ENCODE measurements at places on chromosomes 16 and 17.

DNA sequence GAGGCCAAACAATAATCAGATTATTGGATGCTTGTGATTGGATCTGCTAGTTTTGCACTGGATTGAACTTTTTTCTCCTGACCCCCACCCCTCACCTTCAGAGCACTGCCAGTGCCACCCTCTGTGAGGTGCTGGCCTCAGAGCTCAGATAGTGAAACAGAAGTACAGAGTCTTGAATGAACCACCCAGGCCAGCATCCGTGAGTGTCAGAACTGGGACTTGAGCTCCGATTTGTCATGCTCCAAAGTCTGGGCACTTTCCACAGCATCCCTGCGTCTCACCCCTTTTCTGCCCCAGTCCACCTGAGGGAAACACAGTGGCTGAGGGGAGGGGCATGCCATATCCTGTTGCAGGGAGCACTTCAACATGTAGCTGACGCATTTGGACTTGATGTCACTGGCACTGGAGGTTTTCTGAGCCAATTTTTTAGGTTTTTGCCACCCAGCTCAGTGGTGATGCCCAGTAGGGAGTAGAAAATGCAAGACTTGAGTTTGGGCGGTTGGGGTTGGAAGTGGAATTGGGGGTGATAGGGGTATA is 47.3 kb downstream of the SMPD3 start:
- DNase-seq, result no peak

DNA sequence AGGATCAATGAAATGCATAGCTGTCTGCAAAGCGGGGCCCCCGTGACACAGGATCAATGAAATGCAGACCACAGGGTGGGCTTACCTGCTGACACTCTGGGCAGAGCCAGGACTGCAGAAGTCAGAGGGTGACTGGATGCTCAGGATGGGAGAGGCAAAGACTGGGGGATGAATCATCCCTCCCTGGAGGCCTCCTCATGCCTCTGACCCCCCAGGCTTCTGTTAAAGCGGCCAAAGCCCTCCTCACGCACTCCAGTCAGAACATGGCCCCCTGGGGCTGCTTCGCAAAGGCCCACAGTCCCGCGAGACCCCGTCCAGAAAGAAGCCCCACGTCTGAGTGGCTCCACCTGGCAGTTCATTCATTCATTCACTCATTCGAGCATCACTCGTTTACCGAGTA is 38.4 kb upstream of the FOXF1 start:
- DNase-seq, result no peak

- DNase-seq, result no peak
These were observed 6.0 kb upstream of the KRT38 start for GRCh38 chr17:41446806-41447205.

- DNase-seq, result no peak
These were observed 44.2 kb upstream of the CLEC18A start for GRCh38 chr16:69906838-69907401.

GRCh38 chr17:31596382-31597323 is 205.2 kb downstream of the RAB11FIP4 start:
- peak; percentile 35 for DNase-seq

DNA sequence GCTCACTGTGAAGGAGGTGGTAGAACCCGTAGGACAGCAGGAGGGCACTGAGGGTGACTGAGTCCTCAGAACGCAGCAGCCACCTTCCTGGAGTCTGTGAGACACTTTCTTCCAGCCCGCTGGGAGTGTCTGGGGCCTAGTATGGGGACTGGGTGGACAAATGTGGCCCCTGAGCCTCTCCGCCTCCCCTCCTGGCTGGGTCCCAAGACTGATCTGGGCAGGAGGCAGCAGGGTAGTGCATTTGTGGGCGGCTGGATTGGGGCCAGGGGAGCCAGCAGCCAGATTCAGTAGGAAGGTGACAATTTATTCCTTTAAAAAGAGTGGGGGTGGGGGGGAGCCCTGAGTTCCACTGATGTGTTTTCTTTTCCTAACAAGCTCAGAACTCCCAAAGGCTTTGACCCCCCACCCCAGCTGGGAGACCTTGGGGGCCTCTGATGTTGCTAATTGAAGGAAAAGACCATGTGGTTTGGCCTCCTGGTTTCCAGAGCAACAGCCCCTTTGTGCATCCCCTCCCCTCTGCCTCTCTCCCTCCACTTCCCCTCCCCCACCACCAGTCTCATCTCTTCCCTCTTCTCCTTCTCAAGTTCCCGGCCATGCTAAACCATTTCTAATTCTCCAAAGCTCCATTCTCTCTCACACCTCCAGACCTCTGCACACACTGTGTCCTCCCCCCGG is 4.4 kb downstream of the CLEC19A start:
- DNase-seq, result no peak

GRCh38 chr17:11736613-11737312 is 138.5 kb downstream of the DNAH9 start:
- no peak for DNase-seq

DNA sequence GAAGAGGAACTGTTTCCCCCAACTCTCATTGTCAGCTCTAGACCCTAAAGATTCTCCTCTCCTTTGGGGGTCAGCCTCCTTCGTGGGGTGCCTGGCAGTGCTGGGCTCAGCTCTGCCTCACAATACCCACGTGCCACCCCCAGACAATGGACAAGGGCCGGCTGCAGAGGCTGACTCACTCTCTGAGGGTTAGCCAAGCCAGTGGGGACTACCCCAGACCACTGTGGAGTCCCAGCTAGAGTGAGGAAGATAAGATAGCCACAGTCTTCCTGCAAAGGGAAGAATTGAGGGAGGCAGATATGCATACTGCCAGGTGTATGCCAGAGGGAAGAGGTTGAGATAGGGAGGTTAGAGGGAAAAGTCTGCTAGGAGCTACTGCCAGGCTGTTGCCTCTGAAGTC is 13.5 kb upstream of the MTMR4 start:
- DNase-seq, result no peak

GRCh38 chr17:71633391-71633849 is 487.4 kb upstream of the SOX9 start:
- DNase-seq, result no peak

GRCh38 chr16:79287424-79287917 is 313.1 kb downstream of the MAF start:
- no peak for DNase-seq

- no peak for DNase-seq
These were observed 8.2 kb upstream of the MARCHF10 start for GRCh38 chr17:62816282-62816839.

DNA sequence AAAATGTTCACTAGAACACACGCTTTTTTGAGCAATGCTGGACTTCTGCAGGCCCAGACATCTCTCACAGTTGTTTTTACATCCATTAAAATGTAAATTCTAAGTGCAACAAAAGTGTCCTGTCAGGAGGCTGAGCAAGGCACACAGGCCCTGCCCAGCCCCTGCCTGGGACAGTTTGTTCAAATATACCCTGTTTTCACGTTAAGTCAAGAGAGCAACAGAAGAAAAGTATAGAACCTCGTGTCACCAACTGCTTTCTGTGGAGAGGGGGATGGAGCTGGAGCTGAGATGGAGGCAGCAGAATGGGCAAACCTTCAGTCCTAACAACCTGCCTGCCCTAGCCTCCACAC is 4.3 kb upstream of the HOXB2 start:
- no peak for DNase-seq

GRCh38 chr16:80631581-80631980 is 90.8 kb downstream of the DYNLRB2 start:
- no peak for DNase-seq

DNA sequence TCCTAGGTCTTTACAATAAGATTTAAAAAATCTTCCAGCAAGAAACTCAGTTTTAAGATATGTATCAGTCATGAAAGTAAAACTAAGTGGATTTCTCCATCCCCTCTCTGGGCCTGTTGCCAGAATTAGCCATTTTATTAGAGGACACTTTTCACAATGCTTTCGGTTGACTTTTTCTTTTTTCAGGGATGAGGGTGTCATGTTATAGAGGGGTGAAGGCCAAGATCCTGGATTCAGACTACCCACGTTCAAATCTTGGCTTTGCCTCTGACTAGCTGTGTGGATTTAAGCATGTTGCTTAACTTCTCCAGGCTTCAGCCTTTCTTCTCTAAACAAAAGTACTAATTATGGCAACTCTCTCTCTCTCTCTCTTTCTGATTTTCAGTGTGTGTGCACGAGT is 111.7 kb upstream of the COX10 start:
- no peak for DNase-seq
